ENCODE measurements at places on chromosomes 1 and 21. TPM values are rescaled to one million over a fixed set of nuclear protein-coding genes. Genes with fewer than 3 reads are reported as not detected.

The RIMKLA gene
- total RNA-seq = 0.25 TPM

DNA sequence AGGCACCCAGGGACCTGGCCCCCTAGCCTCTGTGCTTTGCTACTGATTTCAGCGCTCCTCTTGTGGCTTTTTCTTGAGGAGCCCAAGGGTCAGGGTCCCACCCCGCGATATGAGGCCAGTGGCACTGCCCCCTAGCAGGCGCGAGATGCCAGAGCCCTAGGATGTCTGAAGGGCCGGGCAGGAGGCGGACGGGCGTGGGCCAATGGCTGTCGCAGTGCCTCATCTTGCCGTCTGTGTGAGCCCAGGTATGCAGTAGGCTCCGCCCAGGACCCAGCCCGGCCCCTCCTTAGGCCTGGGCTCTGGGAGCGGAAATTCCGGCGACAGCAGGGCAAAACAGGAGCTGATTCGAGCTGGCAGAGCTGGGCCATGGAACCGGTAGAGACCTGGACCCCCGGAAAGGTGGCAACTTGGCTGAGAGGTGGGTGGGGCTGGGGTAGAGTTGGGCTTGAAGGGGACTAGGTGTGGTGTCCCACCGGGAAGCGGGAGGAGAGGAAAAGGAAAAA, at the start of gene CNKSR1:
Gene CNKSR1, plus strand, starts transcription at position 310 of the 503 bp plus-strand sequence. Its CDS starts 57 bp downstream, at position 367.
- DNase-seq = no peak

GRCh38 chr1:198352975-198353695, 187.3 kb downstream of the ATP6V1G3 start:
- DNase-seq = no peak

DNA sequence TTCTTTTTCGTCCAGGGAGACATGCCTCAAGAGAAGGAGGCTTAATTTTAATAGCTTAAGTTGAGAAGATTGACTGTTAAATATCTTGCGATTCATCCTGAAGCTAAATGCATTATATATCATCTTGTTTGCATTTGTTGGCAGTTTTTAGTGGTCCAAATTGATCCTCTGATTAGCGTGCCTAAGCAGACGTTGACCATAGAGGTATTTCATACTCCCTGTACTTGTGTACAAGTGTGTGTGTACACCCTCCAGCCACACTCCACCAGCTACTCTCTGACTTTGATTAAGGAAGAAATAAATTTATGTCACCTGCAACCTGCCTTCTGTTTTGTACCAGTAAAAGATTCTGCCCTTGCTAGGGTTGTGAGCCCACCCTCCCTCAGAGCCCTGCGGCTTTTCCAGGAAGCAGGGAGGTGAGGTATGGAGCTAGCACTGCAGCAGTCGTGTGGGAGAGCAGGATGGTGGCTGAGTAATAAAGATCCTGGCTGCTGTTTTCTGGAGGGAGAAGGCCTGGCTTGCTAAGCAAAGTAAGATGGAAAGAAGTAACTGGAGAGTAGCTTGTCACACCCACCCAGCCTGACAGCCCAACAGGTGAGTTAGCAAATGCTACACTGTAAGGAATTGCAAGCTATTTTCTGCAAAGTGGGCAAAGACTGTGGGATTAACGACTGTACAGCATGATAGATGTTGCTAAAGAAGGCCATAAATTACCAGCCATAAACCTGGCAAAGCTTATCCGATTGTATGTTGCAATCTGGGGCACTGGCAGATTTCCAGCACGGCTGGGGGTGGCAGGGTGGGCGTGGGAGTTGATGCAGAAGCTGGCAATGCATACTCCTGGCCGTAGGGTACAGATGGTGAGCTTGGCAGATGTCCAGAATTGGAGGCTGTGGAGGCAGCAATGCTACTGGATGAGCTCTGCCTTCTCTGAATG, 170.2 kb downstream of the TNR start:
- no peak for DNase-seq

The KCNQ4 gene
- 2.0 TPM for total RNA-seq

Data from vagina (tissue), 2 donors.